RPMI7951 (cell line): ENCODE measurements at places on chromosomes 11 and 22.

- peak; percentile 47 for DNase-seq
Observed at GRCh38 chr11:62732830-62733229, 4.5 kb downstream of the TTC9C start.

DNA sequence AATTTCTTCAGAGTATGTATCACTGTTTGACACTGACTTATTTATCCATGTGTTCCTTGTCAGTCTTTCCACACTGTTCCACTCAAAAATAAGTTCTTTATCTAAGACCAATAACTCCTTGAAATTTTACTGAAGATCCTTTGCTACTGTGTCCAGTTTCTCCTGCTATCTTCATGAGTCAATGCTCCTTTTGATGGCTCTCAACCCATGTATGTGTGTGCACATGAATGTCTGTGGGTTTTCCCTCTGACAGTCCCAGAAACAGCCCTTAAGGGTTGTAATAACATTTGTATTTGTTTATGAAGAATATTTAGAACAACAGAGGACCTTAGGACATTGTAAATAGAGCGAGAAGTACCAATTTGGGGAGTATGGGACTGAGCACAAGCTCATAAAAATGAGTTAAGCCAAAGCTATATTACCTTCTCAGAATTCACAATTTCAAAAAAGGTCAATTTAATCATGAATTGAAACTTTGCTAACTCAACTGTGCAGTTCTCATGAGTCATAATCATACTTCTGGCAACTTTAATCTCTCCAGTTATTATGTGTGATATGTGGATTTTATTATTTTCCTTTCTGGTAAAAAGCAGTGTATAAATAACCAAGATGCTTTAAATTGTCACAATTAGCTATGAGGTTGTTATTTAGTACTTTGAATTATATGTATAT is 533.6 kb downstream of the CNTN5 start:
- DNase-seq = no peak

GRCh38 chr22:42885446-42885845 is 28.4 kb upstream of the ARFGAP3 start:
- DNase-seq = no peak

GRCh38 chr11:76249195-76249741 is 43.0 kb upstream of the WNT11 start:
- no peak for DNase-seq

GRCh38 chr11:45538939-45539338 is 126.5 kb downstream of the CHST1 start:
- DNase-seq = no peak

DNA sequence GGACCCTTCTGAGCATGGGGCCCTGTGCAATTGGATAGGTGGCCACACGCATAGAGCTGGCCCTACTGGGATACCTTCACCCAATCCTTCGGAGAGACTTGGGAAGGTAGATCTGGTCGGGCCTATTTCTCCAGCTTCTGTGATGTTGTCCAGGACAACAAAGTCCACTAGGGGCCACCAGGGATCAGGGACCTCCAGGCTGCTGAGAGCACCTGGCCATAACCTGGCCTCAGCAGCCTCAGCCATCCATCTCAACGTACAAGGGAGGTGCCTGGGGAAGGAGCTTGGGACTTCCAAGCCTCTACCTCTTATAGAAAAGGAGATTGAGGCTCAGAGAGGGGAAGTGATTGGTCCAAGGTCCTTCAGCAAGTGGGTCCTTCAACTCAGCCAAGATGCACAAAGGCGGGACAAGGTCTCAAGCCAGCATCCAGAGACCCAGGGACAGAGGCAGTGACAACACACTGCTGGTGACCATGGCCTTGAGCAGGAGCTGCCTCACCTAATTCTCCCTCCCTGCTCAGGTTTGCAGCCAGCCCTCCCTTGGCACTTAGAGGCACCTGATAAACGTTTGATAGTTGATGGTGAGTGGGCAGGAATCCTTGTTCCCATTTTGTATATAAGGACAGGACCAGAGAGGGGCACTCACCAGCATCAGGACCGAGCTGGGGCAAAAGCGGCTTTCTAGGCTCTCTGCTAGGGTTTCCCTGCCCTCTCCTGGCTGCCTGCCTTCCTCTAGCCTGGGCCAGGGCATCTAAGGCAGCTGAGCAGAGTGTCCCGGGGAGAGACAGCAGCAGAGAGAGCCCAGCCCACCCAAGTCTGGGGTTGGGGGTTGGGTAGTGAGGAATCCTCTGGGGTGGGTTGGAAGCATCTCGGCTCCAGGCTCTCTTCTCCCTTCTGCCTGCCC is 4.5 kb downstream of the RAC2 start:
- DNase-seq = no peak

DNA sequence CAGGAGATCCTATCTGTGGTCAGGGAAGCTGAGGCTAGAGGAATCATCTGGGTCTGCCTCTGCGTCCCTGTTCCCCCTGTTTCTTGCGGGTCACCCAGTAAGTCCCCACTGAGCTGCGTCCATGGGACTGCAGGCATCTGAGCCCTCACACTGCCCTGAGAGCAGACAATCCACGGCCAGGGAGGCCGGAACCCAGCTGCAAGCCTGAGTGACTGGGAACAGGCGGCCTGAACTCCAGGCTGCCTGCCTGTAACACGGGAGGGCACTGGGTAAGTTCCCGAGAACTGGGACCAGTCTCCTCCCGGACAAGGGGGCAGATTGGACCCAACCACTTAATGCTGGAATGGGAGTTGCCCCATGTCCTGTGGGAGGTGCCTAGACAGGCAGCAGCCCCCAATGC is 727.4 kb downstream of the BRD1 start:
- no peak for DNase-seq

DNA sequence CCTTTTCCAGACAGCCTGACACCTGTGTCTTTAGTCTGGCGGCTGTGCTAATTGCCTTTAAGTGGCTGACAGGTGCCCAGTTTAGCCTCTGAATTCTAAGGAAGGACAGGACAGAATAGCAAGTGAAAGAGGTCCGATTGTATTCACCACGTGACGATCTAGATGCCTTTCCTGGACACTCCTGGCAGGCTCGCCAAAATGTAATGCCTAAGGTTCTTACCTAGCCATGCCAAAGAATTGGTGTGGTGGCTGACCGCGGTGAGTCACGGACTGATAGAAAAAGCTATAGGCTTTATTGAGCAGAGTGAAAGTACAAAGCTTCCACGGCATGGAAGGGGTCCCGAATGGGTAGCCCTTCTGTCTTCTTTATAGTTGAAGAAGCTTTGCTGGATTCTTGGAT is 26.7 kb downstream of the ANKRD42 start:
- peak; percentile 67 for DNase-seq

DNA sequence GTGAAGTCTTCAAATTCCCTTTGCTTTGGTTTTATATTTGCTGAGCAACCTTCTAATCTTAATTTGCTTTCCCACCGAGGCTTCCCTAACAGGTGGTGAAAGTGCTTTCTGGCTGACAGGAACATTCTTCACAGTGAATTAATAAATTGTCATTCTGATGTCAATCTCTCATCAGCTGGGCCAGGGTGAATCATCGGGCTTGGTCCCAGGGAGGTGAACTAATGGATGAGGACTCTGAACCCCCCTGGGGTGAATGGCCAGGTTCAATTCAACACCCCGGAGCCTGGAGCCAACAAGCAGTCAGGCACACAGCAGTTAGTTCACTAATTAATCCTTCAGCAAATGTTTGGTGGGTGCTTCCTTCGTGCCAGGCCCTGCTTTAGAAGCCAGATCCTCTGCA is 155.4 kb upstream of the PDGFD start:
- no peak for DNase-seq

DNA sequence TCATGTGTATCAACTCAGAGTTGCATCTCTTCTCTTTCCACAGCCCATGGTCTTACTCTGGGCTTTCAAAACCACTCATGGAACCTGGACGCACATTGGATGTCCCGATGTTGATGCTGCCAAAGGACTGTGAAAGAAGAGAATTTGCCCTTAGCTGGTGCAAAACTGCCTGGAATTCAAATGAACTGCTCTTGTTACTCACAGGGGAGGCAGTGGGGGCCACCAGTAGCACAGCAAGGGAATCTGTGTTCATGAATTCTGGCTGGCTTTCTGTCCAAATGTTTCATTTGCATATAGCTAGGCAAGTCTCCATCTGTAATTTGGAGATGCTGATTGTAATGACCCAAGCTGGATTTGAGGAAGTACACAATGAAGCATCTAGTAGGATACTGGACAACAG is 24.9 kb downstream of the LMO2 start:
- DNase-seq = no peak

GRCh38 chr11:80007616-80008015 is 566.8 kb upstream of the TENM4 start:
- DNase-seq = no peak

GRCh38 chr22:41650821-41651220 is 29.7 kb downstream of the XRCC6 start:
- DNase-seq = no peak

DNA sequence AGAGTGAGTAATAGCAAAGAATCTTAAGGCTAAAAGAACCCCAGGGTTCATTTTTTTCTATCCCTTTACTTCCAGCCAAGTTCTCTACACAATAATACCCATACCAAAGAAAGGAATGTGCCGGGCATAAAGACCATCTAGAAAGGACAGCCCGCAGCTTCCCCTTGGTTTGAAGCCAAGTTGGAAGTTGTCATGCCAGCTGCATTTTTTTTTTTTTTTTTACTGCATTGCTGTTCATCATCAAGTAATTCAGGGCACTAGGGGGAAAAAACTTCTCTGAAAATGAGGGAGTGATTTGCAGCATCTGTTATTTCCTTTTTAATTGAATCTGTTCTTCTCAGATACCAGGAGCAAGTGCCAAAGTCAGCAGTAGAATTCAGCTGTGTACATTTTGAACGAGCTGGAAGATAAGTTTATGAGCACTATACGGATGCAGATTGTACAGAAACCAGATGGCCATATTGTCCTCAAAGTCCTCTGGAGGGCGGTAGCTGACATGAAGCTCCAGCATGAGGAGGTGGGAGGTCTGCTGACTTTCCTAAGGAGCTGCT is 56.4 kb downstream of the UBASH3B start:
- DNase-seq = peak; percentile 84

GRCh38 chr22:36795633-36796032 is 19.7 kb upstream of the IFT27 start:
- DNase-seq = no peak

DNA sequence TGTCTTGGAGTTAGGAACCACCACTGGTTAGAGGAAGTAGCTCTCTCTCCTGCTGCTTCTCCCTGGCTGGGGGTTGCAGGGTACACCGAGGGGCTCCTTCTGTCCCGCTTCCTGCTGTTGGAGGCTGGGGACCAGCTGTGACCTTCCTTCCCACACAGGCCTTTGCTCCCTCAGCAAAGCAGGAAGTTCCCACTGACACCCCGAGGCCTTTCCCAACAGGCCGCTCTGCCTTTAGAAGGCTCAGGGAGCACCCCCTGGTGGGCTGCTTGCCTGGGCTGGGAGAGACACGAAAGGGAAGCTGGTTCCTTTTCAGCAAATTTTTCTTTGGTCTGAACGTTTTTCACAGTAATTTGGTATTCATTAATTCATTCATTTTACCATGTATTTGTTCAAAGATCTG is 527.9 kb upstream of the B3GAT1 start:
- DNase-seq = no peak

GRCh38 chr22:19696504-19697276 is 17.6 kb upstream of the SEPTIN5 start:
- DNase-seq = no peak

- peak; percentile 93 for DNase-seq
Observed at GRCh38 chr11:128482512-128483191, 104.7 kb downstream of the ETS1 start.
